ENCODE measurements at places on chromosomes 1 and 21.

DNA sequence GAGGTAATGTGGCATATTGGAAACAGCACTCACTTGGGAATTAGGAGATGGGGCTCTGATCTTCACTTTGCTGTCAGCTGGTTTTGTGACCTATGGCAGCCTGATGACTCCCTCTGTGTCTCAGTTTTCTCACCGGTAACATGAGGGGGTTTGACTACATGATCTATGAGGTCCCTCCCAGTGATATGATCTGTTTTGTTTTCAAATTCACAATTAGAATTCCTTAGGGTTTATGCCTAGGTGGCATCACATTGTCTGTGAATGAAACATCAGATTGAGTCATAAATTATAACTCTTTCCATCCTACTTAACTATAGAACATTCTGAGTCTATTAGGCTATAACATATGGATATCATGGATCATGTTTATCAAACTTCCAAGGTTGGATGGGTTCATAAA, 386.6 kb downstream of the PTBP2 start:
- DNase-seq, result no peak

DNA sequence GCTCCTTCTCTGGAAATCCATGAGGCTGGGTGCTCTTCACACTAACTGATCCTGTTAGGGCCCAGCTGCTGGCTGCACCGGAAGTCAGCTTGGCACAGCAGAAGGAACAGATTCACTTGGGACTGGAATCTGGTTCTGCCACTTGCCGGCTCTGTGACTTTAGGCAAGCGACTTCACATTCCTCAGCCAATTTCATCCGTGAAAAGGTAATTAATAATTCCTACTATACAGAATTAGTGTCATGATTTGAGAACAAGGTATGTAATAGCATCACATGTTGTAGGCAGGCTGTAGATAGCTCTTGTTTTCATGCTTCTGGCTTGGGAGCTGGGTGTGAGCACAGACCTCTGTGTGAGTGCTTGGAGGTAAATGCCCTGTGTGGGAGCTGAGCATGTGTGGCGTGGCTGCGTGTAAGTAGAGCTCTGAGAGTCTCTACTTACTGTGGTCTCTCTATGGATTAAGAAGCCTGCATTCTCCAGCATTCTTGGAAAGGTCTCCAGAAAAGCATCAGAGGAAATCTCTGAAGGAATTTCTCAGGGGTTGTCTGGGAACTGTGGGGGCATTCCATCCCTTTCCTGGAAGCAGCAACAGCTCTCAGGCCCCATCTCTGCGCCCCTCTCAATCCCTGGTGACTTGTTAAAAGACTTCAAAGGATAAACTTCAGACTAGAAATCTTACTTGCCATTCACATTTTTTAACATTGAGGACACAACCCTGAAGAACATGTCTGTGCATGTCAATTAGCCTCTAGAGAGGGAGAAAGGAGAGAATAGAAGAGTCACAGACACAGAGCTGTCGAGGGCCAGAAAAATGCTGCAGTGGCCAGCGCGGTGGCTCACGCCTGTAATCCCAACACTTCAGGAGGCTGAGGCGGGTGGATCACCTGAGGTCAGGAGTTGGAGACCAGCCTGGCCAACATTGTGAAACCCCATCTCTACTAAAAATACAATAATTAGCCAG, 47.7 kb upstream of the PPM1J start:
- no peak for DNase-seq

GRCh38 chr1:18891426-18891780, 11.0 kb downstream of the ALDH4A1 start:
- no peak for DNase-seq

GRCh38 chr1:200258447-200259375, 151.1 kb downstream of the ZNF281 start:
- DNase-seq, result no peak

GRCh38 chr1:53577761-53578100, 118.5 kb downstream of the DMRTB1 start:
- no peak for DNase-seq

- no peak for DNase-seq
These were observed 115.4 kb upstream of the RAB4A start for GRCh38 chr1:229155472-229155871.

GRCh38 chr1:27581823-27582243, 22.1 kb downstream of the AHDC1 start:
- DNase-seq, result no peak

GRCh38 chr21:27759820-27760219, 792.9 kb upstream of the ADAMTS5 start:
- no peak for DNase-seq

DNA sequence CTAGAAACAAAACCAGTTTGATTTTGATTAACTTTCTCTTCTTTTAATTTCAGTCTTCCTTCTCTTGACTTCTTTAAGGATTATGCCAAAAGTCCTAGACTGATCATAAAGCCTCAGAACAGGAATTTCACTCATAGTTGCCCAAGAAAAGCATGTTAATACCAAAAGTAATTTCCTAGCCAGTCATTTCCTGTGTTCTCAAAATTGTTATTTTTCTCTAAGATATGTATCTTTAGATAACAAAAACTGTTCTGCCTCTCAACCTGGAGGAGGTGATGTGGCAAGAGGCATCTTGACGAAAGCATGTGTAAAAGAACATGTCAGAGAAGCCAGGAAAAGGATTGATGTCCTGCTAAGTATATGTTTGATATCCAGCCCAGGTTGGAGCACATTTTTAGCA, 78.0 kb upstream of the IPO9 start:
- no peak for DNase-seq

GRCh38 chr1:32464716-32465577, at the start of gene ZBTB8B:
Gene ZBTB8B (plus strand): TSS chr1:32465072. CDS start chr1:32470625, 5,553 bp downstream.
- peak; percentile 98 for DNase-seq

- DNase-seq, result no peak
These were observed 11.8 kb downstream of the GAS5 start for GRCh38 chr1:173856014-173856413.

DNA sequence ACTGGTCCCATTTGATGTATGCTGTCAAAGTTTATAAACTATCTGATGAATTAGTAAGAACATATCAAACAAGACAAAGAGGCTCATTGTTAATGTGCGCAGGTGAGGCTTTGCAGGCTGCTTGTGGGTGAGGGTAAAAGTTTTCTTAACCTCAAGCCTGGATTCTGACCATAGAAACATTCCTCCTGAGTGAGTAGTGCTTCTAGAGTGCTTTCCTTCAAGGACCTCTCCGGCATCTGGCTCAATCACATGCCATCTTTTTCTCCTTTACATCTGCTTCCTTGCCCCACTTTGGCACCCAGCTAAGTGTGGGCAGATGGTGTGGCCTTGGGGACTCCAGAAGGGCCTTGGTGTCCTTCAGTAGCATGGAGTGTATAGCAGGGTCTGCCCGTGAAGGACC, 104.0 kb downstream of the ROR1 start:
- DNase-seq, result no peak

DNA sequence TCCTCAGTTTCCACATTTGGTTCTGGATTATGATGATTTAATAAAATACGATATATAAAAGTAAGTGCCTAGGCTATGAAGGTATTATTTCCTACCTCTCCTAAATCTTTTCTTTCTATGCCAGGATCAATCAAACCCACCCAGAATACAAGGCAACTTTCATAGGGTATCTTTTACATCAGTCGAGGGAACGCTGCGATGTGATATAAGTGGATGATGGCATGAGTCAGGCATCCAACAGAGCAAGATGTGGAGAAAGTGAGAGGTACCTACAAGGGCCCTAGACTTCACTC, 781 bp downstream of the TTLL7 start:
- no peak for DNase-seq

DNA sequence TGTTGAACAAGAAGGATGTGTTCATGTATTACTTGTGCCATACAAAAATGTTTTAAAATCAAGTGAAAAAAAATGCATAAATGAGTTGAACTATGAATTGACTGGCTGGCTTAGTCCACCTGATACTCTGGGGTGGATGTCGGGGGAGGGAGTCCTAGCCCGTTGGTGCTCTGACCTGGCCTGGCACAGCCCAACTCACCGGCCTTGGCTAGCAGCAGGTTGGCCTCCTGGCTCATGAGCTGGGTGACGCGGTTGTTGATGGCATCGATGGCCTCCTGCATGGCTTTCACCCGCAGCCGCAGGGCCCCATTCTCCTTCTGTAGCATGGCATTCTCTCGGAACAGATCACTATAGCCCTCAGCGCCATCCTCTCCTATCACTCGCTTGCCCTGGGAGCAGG, 21.6 kb downstream of the KIF21B start:
- DNase-seq, result no peak

DNA sequence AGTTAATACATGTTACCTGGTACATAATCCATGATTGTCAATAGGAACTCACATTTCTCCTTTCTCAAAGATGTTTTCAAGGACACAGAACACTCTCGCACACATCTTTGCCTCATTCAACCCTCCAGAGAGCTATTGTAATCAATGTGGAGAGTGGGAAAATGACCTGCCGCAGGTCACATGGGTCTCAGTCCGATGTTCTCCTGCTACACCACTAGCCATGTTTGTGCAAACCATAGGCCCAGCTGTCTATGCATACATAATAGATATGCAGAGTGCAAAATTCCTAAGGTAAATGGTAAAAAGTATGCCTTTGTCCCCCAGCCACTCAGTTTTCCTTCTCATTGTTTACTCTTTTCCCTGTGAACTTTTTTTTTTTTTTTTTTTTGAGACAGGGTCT, 89.2 kb downstream of the ADSS2 start:
- no peak for DNase-seq

- no peak for DNase-seq
These were observed 49.8 kb downstream of the DHX9 start for GRCh38 chr1:182888736-182889531.

GRCh38 chr21:30083225-30083945, 83.2 kb downstream of the CLDN17 start:
- no peak for DNase-seq

GRCh38 chr1:101221945-101222429, 14.8 kb upstream of the S1PR1 start:
- DNase-seq, result no peak

- no peak for DNase-seq
These were observed 68.8 kb upstream of the SSX2IP start for GRCh38 chr1:84758968-84759491.

DNA sequence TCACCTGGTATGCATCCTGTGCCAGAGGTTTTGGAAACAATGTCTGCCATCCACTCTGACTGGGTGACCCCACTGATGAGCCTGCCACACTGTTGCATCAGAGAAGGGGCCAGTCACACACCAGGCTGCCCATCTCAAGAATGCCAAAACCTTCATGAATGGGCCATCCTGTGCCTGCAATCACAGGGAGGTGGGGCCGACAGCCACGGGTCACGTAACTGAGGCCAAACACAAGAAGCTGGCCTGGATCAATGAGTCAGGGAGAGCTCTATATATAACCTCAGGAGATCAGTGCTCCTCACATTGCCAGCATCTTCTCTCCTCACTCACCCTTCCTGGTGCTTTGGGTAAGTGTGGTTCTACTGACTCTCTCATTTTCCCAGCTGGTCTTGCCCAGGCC, at the start of gene LORICRIN:
TSS of gene LORICRIN (plus strand) at position 301 of the 400 bp plus-strand sequence. CDS start 1,263 bp downstream, outside the sequence.
- DNase-seq, result no peak

- DNase-seq, result no peak
These were observed 7.7 kb upstream of the MPZL1 start for GRCh38 chr1:167714098-167714438.

- no peak for DNase-seq
These were observed 29.4 kb upstream of the KCNA10 start for GRCh38 chr1:110548381-110548780.

DNA sequence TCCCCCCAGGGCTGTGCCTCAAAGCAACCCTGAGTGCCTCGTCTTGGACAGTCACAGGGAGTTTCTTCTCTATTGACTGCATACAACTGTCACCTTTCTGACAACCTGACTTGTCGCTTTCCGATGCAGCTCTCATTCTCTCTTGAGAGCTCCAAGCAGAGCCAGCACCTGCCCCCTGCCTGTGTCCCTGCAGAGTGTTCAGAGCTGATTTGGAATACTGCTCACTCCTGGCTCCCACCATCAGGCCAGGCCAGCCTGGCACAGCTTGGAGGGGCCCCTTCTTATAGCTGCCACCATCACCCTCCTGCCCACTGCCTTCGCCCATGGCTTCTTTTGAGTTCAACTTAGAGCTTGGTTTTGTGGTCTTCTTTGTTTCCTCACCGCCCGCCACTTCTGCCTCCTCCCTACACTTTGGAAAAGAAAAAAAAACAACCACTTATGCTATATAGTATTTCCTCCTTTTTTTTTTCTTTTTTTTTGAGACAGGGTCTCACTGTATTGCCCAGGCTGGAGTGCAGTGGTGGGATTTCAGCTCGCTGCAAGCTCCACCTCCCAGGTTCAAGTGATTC, 12.3 kb downstream of the NCF2 start:
- no peak for DNase-seq

GRCh38 chr1:28887835-28888682, 26.3 kb upstream of the EPB41 start:
- no peak for DNase-seq
